ENCODE measurements at places on chromosomes 13 and 19.

- H3K4me3 ChIP-seq = no peak overlapping the region
- no peak for DNase-seq
- H3K27me3 ChIP-seq = no peaks in the 10 kb centered on the region
- no peak overlapping the region for H3K27ac ChIP-seq
- no peaks in the 10 kb centered on the region for H3K36me3 ChIP-seq
Measured at GRCh38 chr19:27752530-27753184, 1460.3 kb downstream of the UQCRFS1 start.

- no peak overlapping the region for H3K4me3 ChIP-seq
- H3K36me3 ChIP-seq = no peaks in the 10 kb centered on the region
- H3K27me3 ChIP-seq = no peaks in the 10 kb centered on the region
- peaks cover 16% of the 10 kb centered on the region for H3K4me1 ChIP-seq
- H3K27ac ChIP-seq = no peak overlapping the region
- DNase-seq = no peak
Measured at GRCh38 chr13:43782686-43783085, 4.1 kb downstream of the ENOX1 start.

- H3K4me3 ChIP-seq = no peak overlapping the region
- H3K27ac ChIP-seq = no peak overlapping the region
- no peak for DNase-seq
- peaks cover 9% of the 10 kb centered on the region for H3K4me1 ChIP-seq
- peaks cover 21% of the 10 kb centered on the region for H3K27me3 ChIP-seq
- H3K36me3 ChIP-seq = no peaks in the 10 kb centered on the region
Measured at GRCh38 chr19:46484656-46485055, 11.0 kb downstream of the PNMA8B start.

DNA sequence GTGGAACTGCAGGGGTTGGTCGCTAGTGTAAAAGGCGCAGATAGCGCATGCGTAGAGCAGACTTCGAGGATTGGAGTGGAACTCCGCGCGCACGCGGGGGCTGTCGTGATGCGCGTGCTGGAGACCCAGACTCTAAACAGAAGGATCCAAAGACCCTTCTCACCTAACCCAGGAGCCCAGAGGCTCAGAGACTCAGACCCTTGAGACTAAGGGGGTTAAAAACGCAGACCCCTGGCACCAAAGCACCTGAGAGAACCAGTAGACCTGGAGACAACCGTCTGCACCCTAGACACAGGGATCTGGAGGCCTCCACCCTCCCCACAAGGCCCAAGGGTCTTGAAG is 567 bp upstream of the CTU1 start:
- peaks cover 11% of the 10 kb centered on the region for H3K4me1 ChIP-seq
- H3K4me3 ChIP-seq = peak overlapping the region; percentile 65
- H3K36me3 ChIP-seq = no peaks in the 10 kb centered on the region
- H3K27me3 ChIP-seq = peaks cover 9% of the 10 kb centered on the region
- no peak for DNase-seq

- no peak for DNase-seq
- H3K27ac ChIP-seq = no peak overlapping the region
- H3K27me3 ChIP-seq = peaks cover 26% of the 10 kb centered on the region
- H3K4me3 ChIP-seq = no peak overlapping the region
- H3K4me1 ChIP-seq = no peaks in the 10 kb centered on the region
Measured at GRCh38 chr19:50777830-50778303, 7.6 kb downstream of the GPR32 start.

- no peak overlapping the region for H3K27ac ChIP-seq
- no peak overlapping the region for H3K4me3 ChIP-seq
- DNase-seq = no peak
- no peaks in the 10 kb centered on the region for H3K27me3 ChIP-seq
- H3K36me3 ChIP-seq = no peaks in the 10 kb centered on the region
Measured at GRCh38 chr19:40392123-40392522, 2.1 kb upstream of the HIPK4 start.

All from endothelial cell of umbilical vein (primary cell).